Left kidney (tissue), 8 donors: ENCODE measurements at places on chromosomes 11 and 22. TPM values are rescaled to one million over a fixed set of nuclear protein-coding genes. Genes with fewer than 3 reads are reported as not detected.

DEFB108B gene
- polyA plus RNA-seq, result 0.23 TPM

RBFOX2 gene
- polyA plus RNA-seq, result 143 TPM

CDC42BPG gene
- polyA plus RNA-seq, result 5.4 TPM

PHLDA2 gene
- polyA plus RNA-seq, result not detected

NXPE2 gene
- 0.42 TPM for polyA plus RNA-seq

AHNAK gene
- polyA plus RNA-seq, result 199 TPM

RIC3 gene
- 21.0 TPM for polyA plus RNA-seq

MRGPRX4 gene
- polyA plus RNA-seq, result not detected
